Activated naive CD8-positive, alpha-beta T cell treated with anti-CD3 and anti-CD28 coated beads, Interleukin-2, amount 10 ng/mL, durations not matched to agents 7 days and 5 days (primary cell): ENCODE measurements at places on chromosomes 7 and 10. TPM values are rescaled to one million over a fixed set of nuclear protein-coding genes. Genes with fewer than 3 reads are reported as not detected.
A peak's percentile ranks its signal among the peaks of the same experiment; 100 is the strongest.

CARD11 gene
- total RNA-seq = 140 TPM

STAM gene
- 23.1 TPM for total RNA-seq

INA gene
- not detected for total RNA-seq

FOXP2 gene
- total RNA-seq = not detected

HOXA3 gene
- total RNA-seq = not detected

BMPR1A gene
- 15.0 TPM for total RNA-seq

CPA2 gene
- total RNA-seq = not detected

NUTM2D gene
- 2.6 TPM for total RNA-seq

OR2A5 gene
- total RNA-seq = not detected

PLCE1 gene
- not detected for total RNA-seq

TMEM236 gene
- total RNA-seq = 0.08 TPM

CALML5 gene
- total RNA-seq = not detected

CNNM1 gene
- total RNA-seq = 0.26 TPM

HOXA4 gene
- total RNA-seq = 0.17 TPM

TFR2 gene
- 11.0 TPM for total RNA-seq

VWA2 gene
- not detected for total RNA-seq

DNA sequence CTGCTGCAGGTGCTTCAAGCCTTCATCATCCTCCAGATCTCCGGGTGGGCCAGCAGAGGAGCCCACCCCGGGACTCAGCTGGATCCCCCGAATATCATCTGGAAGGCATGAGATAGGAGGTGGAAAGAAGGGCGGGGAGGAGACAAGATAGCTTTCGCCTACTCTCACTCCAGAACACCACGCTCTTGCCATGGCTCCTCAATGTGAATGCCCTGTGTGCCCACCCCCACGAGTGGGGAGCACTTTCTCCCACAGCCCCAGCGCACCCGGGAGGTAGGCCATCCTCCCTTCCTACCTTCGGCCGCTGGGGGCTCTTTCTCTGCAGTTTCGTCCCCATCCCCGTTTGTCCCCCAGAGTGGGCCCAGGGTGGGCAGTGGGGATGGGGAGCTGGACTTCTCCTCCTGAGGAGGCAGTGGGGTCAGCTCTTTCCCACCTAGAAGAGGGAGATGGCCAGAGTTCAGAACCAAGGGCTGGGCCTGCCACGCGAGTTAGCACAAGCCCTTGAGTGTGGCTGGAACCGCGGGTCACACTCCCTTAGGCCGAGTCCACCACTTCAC, 8.9 kb downstream of the GIGYF1 start:
- H3K4me3 ChIP-seq = no peak overlapping the region
- no peaks in the 10 kb centered on the region for H3K27me3 ChIP-seq
- no peak for DNase-seq
- H3K36me3 ChIP-seq = peaks cover 3% of the 10 kb centered on the region
- no peak overlapping the region for H3K27ac ChIP-seq
- H3K4me1 ChIP-seq = peaks cover 3% of the 10 kb centered on the region

DNA sequence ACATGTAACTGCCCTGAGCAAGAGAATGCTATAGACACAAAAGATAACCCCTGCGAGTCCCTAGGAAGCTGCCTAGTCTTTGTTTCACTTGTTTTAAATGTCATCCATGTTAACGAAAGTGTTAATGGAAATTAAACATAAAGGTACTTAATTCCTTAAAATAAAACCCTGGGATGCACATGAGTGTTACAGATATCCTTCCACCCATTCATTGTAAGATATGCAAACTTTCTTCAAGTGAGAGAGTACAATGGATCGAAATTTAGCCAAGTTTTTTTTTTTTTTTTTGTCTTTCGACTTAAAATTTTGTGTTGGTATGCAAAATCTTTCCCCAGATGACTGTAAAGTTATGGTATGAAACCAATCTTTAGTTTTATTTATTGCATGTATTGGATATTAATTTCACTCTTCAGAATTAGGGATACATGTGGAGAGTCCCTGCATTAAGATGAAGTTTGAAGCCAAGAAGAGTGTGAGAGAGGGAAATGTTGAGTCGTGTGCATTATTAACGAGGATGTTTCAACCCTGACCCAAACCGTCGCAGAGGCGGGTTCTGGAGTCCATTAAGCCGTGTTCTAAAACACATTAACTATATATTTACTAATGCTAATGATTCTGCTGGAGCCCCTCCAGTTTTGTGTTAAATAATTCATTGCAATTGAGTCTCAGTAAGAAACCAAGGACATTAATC, 1.6 kb downstream of the CDK14 start:
- no peak overlapping the region for H3K4me3 ChIP-seq
- no peaks in the 10 kb centered on the region for H3K36me3 ChIP-seq
- H3K27ac ChIP-seq = no peak overlapping the region
- no peak for DNase-seq

DNA sequence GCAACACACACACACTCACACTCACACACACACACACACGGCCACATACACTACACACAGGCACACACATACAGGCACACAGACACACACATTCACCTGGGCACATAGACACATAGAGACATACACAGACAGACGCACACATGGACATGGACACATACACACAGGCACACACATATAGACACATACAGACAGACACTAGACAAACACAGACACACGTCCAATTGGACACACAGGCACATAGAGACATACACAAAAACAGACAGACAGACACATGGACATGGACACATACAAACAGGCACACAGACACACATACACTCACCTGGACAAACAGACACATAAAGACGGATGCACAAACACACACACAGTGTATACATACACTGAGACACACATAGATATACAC, 21.7 kb upstream of the ACTR3B start:
- H3K27ac ChIP-seq = no peak overlapping the region
- no peaks in the 10 kb centered on the region for H3K36me3 ChIP-seq
- no peaks in the 10 kb centered on the region for H3K4me1 ChIP-seq
- H3K4me3 ChIP-seq = no peak overlapping the region

GRCh38 chr10:97542169-97543024, 30.2 kb upstream of the ANKRD2 start:
- H3K4me3 ChIP-seq = no peak overlapping the region
- no peak for DNase-seq
- no peak overlapping the region for H3K27ac ChIP-seq
- no peaks in the 10 kb centered on the region for H3K36me3 ChIP-seq
- peaks cover 10% of the 10 kb centered on the region for H3K4me1 ChIP-seq
- H3K27me3 ChIP-seq = peaks cover 4% of the 10 kb centered on the region

DNA sequence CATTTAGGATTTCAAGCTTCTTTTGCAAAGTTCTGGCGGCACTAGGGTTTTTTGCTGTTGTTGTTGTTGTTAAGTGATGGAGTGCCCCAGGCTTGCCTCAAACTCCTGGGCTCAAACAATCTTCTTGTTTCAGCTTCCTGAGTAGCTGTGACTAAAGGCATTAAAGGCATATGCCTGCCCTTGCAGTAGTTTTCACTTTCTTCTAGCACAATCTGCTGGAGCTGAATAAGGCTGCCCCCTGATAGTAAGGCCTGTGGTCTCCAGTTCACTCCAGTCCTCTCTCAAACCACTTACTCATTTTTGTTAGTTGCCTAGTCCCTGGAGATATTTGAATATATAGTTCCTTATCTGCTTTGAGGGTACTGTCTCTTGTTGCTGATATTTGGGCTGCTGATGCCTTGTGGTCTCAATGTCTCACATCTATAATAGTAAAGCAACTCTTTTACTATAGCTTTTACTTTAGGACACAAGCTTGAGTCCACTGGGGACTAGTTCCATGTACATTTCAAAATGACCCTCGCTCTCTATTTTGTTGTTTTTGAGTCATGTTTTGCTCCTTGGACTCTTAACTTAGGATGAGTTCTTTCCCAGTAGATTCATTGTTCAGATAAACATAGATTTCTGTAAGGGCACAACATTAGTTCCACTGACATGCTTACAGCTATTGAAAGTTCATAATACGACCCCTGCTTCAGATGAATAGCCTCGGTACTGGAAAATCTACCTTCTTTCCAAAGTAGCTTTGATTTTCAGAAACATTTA, 25.5 kb downstream of the PHF14 start:
- H3K27ac ChIP-seq = peak overlapping the region; percentile 6
- no peak overlapping the region for H3K4me3 ChIP-seq
- no peaks in the 10 kb centered on the region for H3K27me3 ChIP-seq
- peaks cover 52% of the 10 kb centered on the region for H3K36me3 ChIP-seq

GRCh38 chr10:18155321-18155720, 15.1 kb downstream of the CACNB2 start:
- no peak overlapping the region for H3K27ac ChIP-seq
- no peak overlapping the region for H3K4me3 ChIP-seq
- H3K4me1 ChIP-seq = no peaks in the 10 kb centered on the region
- no peak for DNase-seq
- H3K36me3 ChIP-seq = no peaks in the 10 kb centered on the region
- H3K27me3 ChIP-seq = no peaks in the 10 kb centered on the region

- no peak overlapping the region for H3K4me3 ChIP-seq
- no peaks in the 10 kb centered on the region for H3K27me3 ChIP-seq
- peaks cover 22% of the 10 kb centered on the region for H3K4me1 ChIP-seq
- peaks cover 3% of the 10 kb centered on the region for H3K36me3 ChIP-seq
These were observed 128.1 kb downstream of the NT5C2 start for GRCh38 chr10:103064956-103065355.

- no peak overlapping the region for H3K4me3 ChIP-seq
- H3K27ac ChIP-seq = no peak overlapping the region
- H3K4me1 ChIP-seq = peaks cover 6% of the 10 kb centered on the region
- no peaks in the 10 kb centered on the region for H3K27me3 ChIP-seq
- H3K36me3 ChIP-seq = no peaks in the 10 kb centered on the region
- DNase-seq = no peak
These were observed 18.7 kb downstream of the ECHDC3 start for GRCh38 chr10:11760861-11761260.

GRCh38 chr7:18320422-18320821, 175.1 kb upstream of the HDAC9 start:
- H3K27ac ChIP-seq = no peak overlapping the region
- no peaks in the 10 kb centered on the region for H3K4me1 ChIP-seq
- no peak for DNase-seq
- no peak overlapping the region for H3K4me3 ChIP-seq
- H3K36me3 ChIP-seq = no peaks in the 10 kb centered on the region

DNA sequence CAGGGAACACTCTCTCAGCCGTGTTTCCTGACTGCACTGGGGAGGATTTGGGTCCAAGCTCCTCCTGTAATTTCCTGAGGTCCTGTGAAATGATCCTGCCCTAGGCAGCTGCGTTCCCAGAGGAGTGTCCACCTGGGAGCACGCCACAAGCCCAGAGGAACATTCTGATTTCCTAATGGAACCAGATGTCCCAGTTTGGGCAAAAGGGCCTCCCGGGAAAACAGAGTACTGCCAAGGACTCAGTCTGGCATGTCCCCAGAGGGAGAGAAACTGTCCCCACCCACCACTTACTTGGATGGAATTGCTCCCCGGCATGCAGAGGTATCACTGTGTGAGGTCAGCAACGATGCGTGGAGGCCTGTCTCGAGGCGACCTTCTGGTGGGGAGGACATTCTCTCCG, 34.5 kb downstream of the ASB13 start:
- H3K27ac ChIP-seq = no peak overlapping the region
- no peak overlapping the region for H3K4me3 ChIP-seq
- no peak for DNase-seq
- H3K27me3 ChIP-seq = peaks cover 12% of the 10 kb centered on the region

DNA sequence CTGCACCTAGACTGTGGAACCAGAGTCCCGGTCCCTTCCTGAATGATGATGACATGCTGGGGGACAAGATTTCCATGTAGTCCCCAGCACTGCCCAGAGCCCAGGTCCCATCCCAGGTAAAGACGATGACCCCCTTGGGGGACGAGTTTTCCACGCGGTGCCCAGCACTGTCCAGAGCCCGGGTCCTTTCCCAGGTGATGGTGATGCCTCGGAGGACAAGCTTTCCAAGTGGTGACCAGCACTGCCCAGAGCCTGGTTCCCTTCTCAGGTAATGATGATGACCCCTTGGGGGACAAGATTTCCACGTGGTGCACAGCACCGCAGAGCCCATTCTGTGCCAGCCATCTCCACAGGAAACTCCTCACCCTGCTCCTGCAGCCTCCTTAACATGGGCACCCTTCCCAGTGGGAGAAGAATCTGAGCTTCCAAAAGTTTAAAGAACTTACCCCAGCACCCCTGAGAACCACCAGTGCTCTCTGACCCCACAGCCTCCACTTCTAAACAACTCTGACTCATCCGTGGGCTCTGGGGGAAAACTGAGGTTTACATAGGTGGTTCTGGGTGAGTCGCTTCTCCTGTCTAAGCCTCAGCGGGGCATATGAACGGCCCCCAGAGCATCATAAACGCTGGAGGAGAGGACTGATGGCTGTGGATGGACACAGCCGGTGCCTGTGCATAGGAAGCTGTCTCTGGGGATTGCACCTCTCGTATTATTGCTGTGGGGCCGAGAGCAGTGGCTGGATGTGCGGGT, 233.2 kb downstream of the TCERG1L start:
- H3K4me3 ChIP-seq = no peak overlapping the region
- H3K36me3 ChIP-seq = no peaks in the 10 kb centered on the region
- no peaks in the 10 kb centered on the region for H3K27me3 ChIP-seq
- DNase-seq = no peak
- peaks cover 8% of the 10 kb centered on the region for H3K4me1 ChIP-seq
- no peak overlapping the region for H3K27ac ChIP-seq

GRCh38 chr7:99648843-99649242, 31.0 kb downstream of the CYP3A5 start:
- H3K27me3 ChIP-seq = no peaks in the 10 kb centered on the region
- peaks cover 47% of the 10 kb centered on the region for H3K36me3 ChIP-seq
- no peak overlapping the region for H3K4me3 ChIP-seq
- no peak for DNase-seq
- no peak overlapping the region for H3K27ac ChIP-seq

DNA sequence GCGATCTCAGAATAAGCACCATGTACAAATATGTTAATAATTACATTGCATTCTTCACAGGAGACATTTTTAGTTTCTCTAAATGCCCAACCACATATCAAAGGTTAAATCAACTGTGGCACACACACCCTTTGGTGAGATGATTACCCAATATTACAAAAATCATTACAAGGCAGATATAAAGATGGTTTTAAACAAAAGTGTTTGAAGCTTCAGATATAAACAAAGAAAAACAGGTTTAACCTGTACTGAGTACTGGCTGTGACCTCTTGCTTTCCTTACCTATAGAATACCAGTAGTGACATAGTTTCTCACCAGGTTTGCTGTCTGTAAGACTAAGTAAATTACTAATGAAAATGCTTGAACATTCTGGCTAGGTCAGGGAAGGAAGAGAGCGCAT, 360.0 kb upstream of the IGFBP3 start:
- no peaks in the 10 kb centered on the region for H3K36me3 ChIP-seq
- no peak for DNase-seq
- H3K4me3 ChIP-seq = no peak overlapping the region
- no peak overlapping the region for H3K27ac ChIP-seq
- H3K27me3 ChIP-seq = no peaks in the 10 kb centered on the region
